ENCODE measurements at places on chromosomes 12 and 14.

- no peak for DNase-seq
Observed at GRCh38 chr12:54126696-54127537, 61.9 kb downstream of the SMUG1 start.

GRCh38 chr12:55715169-55715764 lies 579 bp upstream of the BLOC1S1 start:
- no peak for DNase-seq

GRCh38 chr12:42119085-42119633 lies 25.5 kb downstream of the GXYLT1 start:
- DNase-seq: peak; percentile 64

DNA sequence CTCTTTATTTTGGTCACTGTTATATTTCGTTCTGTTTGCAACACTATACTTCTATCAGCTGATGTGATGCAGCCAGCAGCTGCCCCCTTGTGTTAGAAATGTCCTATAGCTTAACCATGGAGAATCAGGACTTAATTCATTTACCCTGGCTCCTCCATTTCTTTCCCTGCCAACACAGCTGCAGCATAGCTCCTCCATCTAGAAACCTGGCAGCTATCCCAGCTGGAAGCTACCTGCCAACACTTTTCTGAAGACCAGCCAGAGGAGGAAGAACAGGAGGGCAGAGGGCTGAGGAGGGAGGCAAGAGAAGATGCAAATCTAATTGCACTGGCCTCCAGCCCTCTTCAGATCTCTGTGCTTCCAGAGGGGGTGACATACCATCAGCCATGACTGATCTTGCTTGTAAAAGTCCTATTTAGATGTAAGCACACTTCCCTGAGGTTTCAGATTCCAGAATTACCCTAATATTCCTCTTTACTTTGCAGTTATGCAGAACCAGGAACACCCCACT lies 156.8 kb upstream of the TMEM260 start:
- DNase-seq: peak; percentile 45

GRCh38 chr12:97638739-97639138 lies 176.1 kb downstream of the RMST start:
- DNase-seq: no peak

GRCh38 chr14:77051116-77051515 lies 22.6 kb upstream of the IRF2BPL start:
- no peak for DNase-seq

- no peak for DNase-seq
Observed at GRCh38 chr14:83129496-83129895, 1595.8 kb upstream of the SEL1L start.

GRCh38 chr12:101850199-101850598 lies 19.4 kb upstream of the GNPTAB start:
- DNase-seq: no peak

DNA sequence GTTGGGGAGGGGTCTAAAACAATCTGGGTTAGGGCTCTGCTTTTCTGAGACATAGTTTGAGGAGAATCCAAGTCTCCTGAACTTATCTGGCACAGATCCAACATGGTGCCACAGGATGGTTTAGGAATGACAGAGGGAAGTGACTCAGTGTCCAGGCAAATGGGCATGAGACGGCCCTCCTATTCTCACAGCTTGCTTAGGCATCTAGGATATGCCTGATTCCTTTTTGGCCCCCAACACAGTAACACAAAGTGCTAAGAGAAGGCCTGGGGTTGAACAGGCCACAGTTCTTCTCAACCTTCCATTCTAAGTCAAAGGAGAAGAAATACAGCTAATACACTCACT lies 117.7 kb downstream of the ZFP36L1 start:
- DNase-seq: no peak

DNA sequence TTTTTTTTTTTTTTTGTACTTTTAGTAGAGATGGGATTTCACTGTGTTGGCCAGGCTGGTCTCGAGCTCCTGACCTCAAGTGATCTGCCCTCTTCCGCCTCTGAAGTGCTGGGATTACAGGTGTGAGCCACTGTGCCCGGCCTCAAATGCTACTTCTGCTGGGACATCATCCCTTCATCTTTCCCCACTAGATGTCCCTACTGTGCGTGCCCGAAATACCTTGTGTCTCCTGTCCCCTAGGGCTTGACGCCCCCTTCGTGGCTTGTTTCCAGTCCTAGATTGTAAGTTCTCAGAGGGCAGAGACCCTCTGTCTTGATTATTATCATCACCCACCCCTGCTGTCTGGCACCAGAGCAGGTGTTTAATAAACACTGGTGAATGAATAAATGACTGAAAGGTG lies 14.9 kb downstream of the CCDC63 start:
- DNase-seq: no peak

GRCh38 chr12:12872934-12873275 lies 18.5 kb upstream of the GPRC5A start:
- no peak for DNase-seq

GRCh38 chr14:44428231-44428945 lies 78.7 kb downstream of the FSCB start:
- no peak for DNase-seq

GRCh38 chr14:96734076-96734622 lies 63.0 kb upstream of the VRK1 start:
- DNase-seq: no peak

DNA sequence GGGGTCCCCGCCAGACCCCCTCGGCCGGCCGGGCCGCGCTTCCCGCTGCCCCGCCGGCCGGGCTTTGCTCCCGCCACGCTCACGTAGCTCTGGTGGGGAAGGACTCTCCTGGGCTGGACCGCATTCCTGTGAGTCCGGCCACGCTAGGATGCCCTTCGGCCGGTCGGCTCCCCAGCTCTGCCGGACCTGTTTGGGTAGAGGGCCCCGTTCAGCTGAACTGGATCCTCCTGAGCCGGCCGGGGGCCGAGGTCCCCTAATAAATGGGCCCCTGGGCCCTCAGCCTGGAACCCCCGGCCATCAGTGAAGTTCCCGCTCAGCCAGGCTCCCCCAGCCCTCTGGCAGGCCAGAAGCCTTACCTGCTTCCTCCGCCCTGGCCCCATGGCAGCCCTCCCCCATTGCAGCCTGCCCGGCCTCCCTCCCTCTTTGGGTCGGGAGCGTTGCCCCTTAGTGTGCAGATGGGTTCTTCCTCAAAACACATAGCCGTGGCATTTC lies 593 bp downstream of the UNC119B start:
- DNase-seq: no peak

- no peak for DNase-seq
Observed at GRCh38 chr14:35932659-35933159, 106.6 kb downstream of the BRMS1L start.

DNA sequence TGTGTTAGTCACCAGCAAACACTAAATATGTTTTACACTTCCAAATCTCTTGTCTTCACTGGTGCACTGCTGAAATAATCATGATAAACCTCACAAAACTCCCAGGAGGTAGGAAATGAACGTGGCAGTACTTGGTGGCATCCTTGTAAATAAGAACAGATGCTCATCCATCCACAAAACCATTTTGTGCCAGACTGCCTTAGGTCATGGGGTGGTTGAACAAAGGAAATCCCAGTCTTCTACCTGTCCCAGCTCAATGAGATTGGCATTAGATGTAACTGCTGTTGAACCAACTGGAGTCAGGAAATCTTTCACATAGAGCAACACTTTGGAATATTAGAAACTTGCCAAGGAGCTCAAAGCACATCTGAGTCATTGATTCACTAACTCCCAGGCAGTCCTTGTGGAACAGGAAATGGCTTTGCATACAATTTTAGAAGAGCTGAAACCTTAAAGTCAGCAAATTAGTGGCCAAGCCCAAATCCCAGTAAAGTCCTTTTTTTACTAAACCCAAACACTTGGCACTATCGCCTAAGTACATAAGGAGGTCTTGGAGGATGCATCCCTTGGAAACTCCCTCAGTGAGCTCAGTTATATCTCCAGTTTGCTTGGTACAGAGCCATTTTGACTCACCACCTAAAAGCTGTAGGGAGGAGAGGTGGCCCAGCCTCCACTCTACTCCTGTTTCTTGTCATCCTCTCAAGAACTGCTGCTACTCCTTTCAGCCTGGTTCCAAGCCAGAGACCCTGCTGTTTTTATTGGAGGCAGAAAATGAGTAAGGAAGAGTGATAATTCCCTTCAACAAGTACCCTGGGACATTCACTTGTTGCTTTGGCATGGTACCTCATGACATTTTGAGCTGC lies 208.0 kb downstream of the NOVA1 start:
- peak; percentile 5 for DNase-seq

DNA sequence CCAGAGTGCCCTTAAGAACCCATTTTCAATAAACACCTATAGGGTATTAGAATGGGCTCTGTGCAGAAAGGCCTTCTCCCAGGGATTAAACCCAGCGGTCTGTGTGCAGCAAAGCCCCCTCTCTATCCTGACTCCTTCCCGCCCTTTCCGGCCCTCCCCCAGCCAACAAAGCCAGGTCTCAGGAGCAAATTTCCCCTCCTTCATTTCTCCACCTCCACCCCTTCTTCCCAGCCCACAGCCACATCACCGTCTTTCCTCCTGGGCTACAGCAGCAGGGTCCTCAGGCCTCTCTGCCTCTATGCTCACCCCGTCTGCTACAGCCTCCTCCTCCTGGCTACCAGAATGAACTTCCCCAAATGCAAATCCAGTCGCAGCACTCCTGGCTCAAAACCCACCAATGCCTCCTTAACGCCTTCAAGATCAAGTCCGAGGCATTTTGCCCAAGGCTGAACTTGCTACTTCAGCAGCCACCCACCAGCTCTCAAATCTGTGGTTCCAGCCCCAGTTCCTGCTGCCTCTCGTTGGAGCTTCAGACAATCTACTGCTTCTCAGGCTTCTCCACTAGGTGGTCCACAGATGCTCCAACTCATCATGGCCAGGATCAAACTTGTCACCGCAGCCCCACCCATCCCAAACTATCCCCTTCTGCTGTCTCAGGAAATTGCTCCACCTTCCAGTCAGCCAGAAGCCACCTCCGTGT lies 134.8 kb downstream of the BCL11B start:
- DNase-seq: no peak

DNA sequence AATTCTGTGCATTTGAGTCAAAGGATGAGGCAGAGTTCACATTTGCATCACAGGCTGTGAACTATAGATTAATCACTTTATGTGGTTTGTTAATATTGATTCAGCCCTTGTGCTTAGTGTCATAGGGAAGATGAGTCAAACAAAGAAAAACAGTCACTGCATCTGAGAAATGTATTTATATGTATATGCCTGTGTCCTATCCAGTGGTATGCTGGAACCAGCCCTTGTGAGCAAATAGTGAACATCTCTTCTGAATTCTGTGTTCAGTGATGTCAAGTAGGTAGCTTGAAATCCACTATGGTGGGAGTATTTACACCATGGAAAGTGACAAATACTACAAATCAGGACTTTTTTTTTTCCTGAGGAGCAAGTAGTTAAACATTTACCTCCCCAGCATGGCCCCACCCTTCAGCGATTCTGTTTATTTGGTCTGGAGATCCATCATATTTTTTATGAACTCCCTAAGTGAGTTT lies 128.5 kb downstream of the HMGA2 start:
- DNase-seq: no peak

- DNase-seq: no peak
Observed at GRCh38 chr12:106594447-106594846, 11.6 kb downstream of the RFX4 start.

DNA sequence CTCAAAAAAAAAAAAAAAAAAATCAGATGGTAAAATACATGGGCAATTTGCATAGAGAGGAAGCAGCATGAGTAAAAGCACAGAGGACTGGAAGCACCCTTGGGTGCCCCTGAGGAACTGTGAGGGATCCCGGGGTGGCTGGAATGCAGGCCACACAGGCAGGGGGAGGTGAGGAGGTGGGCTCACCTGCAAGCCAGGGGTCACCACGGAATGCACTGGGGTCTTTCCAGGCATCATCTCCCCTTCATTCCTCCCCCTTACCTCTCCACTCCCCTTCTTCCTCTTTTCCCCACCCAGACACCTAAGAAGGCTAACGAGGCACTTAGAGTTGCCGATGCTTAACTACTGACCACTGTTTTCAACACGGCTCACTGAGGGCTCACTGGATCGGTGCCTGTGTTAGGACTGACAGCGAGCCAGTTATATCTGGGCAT lies 14.4 kb upstream of the HIP1R start:
- DNase-seq: no peak

- DNase-seq: no peak
Observed at GRCh38 chr14:21719841-21720240, 46.2 kb upstream of the OR4E1 start.

DNA sequence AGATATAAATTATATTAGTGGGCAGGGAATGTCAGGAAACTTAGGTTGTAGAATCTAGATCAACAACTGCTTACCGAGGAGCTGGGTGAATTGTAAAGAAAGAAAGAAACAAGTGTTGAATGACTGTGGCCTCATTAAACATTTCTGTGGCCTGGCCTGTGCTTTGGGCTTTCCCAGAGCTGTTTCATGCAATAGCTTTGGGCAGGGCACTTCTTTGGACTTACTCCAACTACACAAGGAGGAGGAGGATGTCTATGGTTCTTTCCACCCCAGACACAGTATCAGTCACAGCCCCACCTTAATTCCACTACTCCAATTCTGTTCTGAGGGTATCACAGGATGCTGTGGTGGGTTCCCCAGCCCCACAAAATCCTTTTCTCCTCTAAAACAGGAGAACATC lies 38.0 kb downstream of the DPF3 start:
- peak; percentile 7 for DNase-seq

DNA sequence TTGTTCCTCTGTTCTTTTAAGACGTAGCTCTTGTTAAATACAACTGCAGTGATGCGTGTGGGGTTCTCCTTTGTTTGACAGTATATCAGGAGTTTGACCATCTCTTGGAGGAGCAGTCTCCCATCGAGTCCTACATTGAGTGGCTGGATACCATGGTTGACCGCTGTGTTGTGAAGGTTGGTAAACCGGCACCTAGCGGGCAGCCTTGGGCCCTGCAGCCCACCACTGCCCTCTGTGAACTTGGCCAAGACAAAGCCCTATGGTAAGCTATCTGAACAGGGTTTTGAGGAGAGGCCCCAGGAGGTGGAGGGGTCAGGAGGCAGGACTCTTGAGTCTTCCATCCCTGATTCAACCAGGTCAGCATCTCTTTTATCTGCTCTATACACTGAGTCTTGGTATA lies 54.6 kb upstream of the RIC8B start:
- DNase-seq: no peak

GRCh38 chr12:9068600-9068999 lies 47.1 kb downstream of the A2M start:
- no peak for DNase-seq

- no peak for DNase-seq
Observed at GRCh38 chr12:42275499-42275898, 37.5 kb upstream of the YAF2 start.

GRCh38 chr12:58105225-58106119 lies 164.1 kb downstream of the ATP23 start:
- DNase-seq: no peak

DNA sequence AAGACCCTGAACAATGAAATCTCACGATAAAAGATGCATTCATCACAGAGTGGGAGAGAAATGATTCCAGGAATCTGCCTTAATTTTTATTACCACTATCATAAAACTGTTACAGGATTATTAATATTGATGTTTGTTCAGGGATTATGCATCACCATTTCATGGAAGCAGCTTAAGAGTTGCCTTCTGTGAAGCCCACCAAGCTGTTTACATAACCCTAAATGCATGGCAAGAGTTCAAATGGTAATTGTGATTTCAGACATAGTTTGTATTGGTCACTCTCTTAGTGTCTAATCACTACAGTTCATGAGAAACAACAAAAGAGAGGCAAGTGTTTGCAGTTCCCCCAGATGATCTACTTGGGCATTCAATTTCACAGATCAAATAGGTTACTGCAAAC lies 527.7 kb downstream of the RPS29 start:
- no peak for DNase-seq

Measured in fibroblast of skin of left biceps (primary cell).